Stimulated activated CD4-positive, alpha-beta T cell treated with anti-CD3 and anti-CD28 coated beads, Interleukin-1b, Interleukin-23, amount 100 ng/mL, for 1 hour (primary cell): ENCODE measurements at places on chromosomes 2 and 18.

DNA sequence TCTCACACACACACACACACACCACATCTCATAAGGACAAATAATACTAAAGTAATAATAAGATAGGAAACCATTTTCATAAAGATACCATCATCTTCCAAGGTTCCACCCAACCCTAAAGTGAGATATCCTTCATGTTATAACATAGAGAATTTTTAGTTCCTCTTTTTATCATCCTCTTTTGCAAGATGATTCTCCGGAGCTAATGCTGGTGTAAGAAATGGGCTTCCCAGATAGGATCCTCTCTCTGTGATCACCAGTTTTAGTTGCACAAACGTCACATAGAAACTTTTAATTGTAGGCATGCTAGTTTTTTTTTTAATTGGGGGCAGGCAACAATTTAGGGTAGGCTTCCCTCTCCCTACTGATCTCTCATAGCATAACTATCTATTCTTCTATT lies 49.6 kb downstream of the ARHGAP25 start:
- DNase-seq: no peak

DNA sequence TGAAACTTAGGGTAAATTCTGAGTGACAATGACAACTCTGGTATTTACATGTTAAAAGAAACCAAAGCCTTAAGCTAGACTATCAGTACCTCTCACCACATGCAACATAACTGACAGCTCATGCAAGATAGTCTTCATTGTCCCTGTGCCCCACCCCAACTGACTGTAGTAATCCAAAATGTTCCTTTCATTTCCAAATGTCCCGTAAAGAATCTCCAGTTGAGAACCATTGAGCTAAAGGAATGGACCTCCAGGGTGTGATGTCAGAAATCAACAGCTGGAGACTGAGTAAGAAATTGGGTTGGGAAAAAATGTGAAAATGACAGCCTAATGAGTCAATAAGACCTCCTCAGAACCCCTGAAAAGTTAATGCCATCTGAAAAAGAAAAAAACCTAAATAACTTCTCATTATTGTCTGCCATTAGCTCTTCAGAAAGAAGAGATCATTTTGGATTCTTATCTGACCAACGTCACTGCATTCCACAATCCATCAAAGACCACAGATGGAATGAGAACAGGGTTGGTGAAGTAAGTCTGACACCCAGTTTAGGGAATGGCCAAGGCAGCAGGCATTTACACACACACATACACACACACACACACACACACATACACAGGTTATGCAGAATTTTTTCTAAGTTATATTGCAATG lies 51.7 kb upstream of the ACVR2A start:
- no peak for DNase-seq

GRCh38 chr2:238168196-238169047 lies 9.7 kb downstream of the ERFE start:
- DNase-seq: no peak

DNA sequence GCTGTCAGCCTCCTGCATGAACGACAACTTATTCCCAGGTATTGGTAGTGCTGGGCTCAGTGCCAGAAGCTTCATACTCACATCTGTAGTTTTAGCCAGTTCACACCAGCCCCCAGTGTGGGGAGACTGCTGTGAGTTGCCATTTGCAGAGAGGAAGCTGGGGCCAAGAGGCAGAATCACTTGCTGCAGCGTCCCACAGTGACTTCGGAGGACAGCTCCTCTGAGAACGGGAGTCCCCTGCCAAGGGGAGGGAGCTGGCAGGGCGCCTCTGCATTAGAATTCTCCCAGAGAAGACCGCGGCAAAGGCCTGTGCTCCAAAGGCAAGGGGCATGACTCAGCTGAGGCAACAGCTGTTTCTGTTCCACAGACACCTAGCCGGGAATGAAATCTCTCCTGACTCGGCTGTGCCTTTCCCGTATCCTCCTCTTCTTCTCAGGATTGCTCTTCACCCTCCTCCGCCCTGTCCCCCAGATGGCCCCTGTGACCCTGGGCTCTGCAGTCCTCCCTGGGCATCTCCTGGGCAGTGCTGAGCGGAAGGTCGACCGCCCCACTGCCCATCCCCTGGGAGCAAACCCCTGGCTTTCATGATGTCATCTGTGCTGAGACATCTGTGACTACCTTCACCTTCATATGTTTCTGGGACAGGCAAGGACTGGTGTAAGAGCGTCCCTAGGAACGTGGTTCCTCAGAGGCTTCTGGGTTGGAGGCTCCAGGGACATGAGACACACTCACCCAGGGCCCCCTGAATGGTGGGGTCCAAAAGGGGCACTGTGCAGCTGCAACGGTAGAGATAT lies 18.0 kb downstream of the MAL start:
- no peak for DNase-seq

DNA sequence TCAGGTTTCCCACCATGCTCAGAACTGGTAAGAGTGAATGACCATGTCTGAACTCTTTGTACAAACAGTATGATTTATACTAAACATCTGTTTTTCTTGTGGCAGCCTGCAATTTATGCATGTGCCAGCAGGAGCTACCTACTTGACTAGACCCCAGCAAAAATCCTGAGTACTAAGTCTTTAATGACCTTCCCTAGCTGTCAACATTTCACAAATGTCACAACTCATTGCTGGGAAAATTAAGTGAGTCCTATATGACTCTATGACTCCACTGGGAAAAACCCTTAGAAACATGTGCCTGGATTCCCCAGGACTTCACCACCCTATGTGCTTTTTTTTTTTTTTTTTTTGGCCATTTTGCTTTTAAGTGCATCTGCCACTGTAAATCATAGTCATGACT lies 1225.8 kb downstream of the SUCLG1 start:
- no peak for DNase-seq

DNA sequence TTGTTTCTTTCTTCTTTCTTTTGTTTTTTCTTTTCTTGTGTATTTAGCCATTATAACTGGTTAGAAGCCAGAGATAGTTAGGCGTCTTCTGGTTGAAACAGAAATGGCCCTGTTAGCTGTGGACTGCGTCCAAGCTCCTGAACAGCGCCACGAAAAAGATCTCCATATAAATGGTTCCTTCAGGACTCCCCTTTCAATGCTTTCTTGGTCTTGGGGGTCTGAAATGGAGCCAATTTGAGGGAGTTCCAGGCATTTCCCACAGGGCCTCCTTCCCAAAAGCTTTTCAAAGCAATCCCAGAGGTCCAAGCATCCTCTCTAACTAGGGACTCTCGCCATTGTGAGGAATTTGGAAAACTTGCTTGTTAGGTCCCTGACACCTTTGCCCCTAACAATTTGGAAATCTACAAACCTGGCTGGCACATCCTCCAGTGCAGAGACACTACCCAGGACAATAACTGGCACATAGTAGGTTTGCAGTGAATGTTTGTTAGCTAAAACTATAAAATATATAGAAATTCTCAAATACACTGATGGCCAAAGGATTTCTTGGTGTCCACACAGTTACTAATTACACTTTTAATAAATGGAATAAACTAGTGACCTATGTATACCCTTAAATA lies 80.1 kb downstream of the MYCN start:
- no peak for DNase-seq

GRCh38 chr2:113078350-113078839 lies 10.6 kb downstream of the IL1F10 start:
- no peak for DNase-seq

DNA sequence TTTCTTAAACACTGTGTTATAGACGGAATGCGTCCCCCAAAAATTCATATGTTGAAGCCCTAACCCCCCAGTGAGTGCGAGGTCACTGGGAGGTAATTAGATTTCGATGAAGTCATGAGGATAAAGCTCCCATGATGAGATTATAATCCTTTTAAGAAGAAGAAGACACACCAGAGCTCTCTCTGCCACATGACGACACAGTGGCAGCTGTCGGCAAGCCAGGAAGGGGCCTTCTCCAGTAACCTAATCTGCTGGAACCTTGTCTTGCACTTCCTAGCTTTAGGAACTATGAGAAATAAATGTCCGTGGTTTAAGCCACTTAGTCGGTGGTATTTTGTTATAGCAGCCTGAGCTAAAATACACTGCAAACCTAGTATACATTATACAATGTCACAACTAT lies 12.3 kb downstream of the TMEM237 start:
- no peak for DNase-seq

DNA sequence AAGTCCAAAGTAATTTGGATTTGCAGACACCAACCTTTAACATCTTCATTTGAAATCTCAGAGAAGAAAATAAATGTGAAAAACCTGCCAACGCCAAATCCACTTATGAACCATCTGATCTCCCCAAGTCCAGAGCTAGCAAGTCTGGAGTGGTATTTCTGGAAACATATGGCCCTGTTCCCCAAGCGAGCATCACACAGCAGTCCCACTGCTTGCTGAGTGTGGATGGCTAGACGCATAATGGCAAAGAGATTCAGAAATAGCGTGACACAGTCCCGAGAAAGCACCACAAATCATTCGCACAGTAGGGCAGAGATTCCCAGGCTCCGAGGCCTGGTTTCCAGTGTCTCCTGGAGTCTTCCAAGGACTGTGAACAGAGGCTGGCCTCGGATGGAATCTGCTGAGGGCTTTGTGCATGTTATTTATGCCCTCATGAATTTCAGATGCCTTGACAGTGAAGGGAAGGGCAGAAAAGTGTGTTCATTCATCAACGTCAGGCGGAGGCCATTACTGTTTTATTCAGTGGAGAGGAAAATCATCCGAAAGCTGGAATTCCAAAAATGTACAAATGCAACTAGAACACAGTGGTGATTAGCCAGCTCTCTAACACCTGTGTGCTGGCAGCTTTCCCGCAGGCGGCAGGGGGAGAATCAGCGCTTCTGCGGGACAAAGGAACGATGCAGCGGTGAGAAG lies 417.0 kb downstream of the EIPR1 start:
- DNase-seq: no peak

GRCh38 chr2:151071382-151071781 lies 190.3 kb downstream of the RBM43 start:
- DNase-seq: no peak

- DNase-seq: no peak
Measured at GRCh38 chr2:69164061-69164778, 151.2 kb downstream of the ANTXR1 start.

DNA sequence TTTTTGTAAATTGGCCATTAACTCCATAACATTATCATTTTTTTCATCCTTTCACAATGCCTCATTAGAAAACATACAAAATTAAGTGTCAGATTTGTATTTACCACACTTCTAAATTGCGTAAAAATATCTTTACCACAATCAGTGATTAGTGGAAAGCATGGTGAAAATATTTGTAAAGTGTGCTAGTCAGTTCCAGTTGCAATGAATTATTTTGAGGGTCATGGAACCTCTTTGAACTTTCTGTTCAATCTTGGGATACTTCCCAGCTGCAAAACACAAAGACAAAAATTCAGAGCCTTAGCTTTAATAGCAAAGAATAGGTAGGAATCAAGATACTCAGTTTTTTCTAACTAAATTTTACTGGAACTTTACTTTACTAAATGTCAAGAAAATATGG lies 4.0 kb upstream of the COL3A1 start:
- no peak for DNase-seq

GRCh38 chr2:179954026-179954425 lies 53.1 kb downstream of the CWC22 start:
- no peak for DNase-seq

GRCh38 chr2:126990605-126991532 lies 92.2 kb downstream of the TEX51 start:
- no peak for DNase-seq

- DNase-seq: no peak
Measured at GRCh38 chr2:204060841-204061240, 124.3 kb downstream of the ICOS start.

DNA sequence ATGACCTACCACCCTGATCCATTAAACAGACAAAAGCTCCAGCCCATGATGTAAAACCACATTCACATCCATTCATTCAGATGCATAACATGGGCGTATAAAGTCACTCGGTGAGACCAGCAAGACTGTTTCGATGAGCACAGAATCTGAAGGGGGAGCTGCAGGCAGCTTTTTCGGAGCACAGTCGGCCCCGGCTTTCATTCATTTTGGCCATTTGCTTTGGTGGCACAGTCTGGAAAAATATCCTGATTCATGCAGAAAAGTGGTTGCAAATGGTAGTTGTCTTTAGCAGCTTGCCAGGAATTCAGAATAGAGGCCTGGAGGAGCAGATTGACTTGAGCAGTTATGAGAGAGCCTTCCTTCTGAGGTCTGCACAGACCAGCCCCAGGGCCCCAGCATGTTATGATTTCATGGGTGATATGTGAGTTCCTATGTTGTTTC lies 11.2 kb downstream of the ARID5A start:
- no peak for DNase-seq

DNA sequence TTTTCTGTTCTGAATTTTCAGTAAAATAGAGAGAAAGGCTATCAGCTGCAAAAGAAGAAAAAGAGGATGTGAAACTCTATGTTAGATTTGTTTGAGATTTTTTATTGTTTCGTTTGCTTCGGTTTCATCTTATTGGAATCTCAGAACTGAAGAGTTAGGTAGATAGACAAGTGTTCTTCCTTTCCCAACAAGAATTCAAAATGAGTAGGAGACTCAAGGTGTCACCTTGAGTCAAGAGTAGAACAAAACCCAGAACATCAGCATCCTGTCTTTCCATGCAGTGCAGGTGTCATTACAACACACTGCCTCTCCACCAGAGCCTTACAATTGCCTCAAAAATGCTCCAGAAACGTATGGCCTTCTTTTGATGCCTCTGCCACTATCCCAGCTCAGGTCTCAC lies 21.1 kb downstream of the NBAS start:
- DNase-seq: no peak

- DNase-seq: no peak
Measured at GRCh38 chr18:24208270-24209035, 69.6 kb downstream of the CABYR start.

GRCh38 chr2:121483021-121483420 lies 47.7 kb upstream of the RNU4ATAC start:
- DNase-seq: no peak

DNA sequence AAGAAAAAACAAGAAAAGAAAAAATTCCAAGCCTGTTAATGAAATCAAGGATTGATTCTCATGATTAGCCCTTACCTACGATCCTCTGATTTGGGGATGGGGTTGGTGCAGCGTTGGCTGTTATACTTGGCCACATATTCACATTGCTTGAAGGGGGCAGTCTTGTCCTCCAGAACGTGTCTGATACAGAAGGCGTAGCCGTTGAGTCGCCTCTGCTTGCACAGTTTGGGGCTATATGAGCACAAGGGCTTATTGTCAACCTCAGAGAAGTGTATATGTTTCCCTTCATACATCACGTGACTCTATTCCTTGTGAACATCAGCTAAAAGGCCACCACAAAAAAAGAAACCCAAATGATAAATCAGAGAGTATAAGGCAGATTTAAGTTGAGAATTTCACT lies 23.2 kb downstream of the INO80D start:
- DNase-seq: no peak

DNA sequence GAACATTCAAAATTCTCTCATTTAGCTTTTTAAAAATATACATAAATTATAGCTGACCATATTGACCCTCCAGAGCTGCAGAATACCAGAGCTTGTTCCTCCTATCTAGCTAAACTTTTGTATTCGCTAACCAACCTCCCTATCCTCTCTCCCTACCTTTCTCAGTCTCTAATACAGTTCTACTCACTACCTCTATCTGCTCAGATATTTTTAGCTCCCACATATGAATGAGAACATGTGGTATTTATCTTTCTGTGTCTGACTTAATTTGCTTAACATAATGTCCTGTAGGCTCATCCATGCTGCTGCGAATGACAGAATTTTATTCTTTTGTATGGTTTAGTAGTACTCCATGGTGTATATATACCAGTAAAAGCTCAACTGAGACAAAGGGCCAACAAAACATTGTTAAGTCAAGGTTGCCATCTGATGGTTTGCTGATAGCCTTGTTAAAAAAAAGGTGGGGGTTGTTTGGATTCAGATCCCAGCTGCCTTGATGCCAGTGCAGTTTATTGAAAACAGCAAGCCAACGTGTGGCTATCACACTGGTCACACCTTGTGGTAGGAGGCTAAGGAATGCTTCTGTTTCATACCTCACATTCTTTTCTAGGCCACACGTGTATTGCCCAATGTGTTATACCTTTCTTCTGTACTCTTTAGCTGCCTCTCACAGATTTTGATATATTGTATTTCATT lies 101.5 kb downstream of the VWA3B start:
- no peak for DNase-seq
